ENCODE measurements at places on chromosomes 5 and 9. TPM values are rescaled to one million over a fixed set of nuclear protein-coding genes. Genes with fewer than 3 reads are reported as not detected.

PCDHGA2 gene
- 6.2 TPM for total RNA-seq

C6 gene
- 8.5 TPM for total RNA-seq

- DNase-seq, result no peak
- H3K27ac ChIP-seq, result no peak overlapping the region
- no peaks in the 10 kb centered on the region for H3K4me1 ChIP-seq
- H3K4me3 ChIP-seq, result no peak overlapping the region
- no peaks in the 10 kb centered on the region for H3K36me3 ChIP-seq
- no peaks in the 10 kb centered on the region for H3K27me3 ChIP-seq
Measured at GRCh38 chr9:95609426-95609825, 92.7 kb upstream of the PTCH1 start.

DNA sequence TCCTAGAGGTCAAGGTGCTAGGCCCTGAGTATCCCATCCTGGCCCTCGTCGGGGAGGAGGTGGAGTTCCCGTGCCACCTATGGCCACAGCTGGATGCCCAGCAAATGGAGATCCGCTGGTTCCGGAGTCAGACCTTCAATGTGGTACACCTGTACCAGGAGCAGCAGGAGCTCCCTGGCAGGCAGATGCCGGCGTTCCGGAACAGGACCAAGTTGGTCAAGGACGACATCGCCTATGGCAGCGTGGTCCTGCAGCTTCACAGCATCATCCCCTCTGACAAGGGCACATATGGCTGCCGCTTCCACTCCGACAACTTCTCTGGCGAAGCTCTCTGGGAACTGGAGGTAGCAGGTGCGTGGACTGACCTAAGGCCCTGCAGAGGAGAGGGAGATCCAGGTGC is 7.9 kb downstream of the BTNL9 start:
- no peak overlapping the region for H3K4me3 ChIP-seq
- H3K27me3 ChIP-seq, result no peaks in the 10 kb centered on the region
- DNase-seq, result no peak
- H3K36me3 ChIP-seq, result no peaks in the 10 kb centered on the region

SRA1 gene
- total RNA-seq, result 13.6 TPM

DNA sequence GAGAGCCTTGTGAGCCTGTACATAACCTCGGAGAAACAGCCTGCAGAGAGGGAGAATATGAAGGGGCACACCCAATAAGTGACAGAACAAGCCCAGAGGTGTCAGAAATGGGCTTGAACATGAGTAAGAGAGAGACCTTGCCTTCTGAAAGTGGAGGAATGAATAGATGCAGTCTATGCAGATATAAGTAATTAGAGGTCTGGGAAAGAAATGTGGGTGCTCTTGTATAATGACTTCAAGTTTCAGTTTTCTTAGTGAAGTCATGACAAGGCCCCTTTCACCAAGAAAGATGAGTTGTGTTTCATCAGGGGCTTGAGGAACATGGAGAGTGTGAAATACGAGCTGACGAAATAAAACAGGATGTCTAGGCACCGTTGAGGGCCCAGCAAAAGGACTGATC is 15.1 kb downstream of the GRAMD2B start:
- H3K4me3 ChIP-seq, result no peak overlapping the region
- no peak overlapping the region for H3K27ac ChIP-seq
- DNase-seq, result no peak
- H3K36me3 ChIP-seq, result no peaks in the 10 kb centered on the region
- peaks cover 4% of the 10 kb centered on the region for H3K4me1 ChIP-seq

ALDH1B1 gene
- total RNA-seq, result 10.2 TPM

DNA sequence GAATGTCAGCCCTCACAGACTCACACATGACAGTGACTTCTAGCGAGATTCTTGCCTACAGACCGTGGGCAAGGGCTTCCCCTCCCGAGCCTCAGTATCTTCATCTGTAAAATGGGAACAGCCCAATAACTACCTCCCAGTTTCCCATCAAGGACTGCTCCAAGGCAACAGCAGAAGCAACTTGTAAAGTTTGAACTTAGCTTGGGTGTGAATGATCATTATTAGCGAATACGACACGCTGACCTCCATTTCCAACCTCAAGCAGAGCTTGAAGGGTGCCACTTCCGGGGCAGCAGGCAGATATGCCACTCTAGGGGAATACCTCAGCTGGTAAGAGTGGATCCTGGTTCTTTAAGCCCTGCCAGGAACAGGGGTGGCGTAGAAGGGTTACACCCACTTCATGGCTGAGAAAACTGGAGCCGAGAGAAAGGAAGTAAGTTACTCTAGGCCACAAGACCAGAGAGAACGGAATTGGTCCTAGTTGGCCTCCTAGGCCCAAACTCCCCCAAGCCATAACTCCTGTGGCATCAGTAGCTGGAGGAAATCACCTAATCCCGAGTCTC is 2.0 kb downstream of the RNF44 start:
- peak overlapping the region; percentile 62 for H3K4me3 ChIP-seq
- H3K27ac ChIP-seq, result peak overlapping the region; percentile 98
- no peak for DNase-seq
- peaks cover 11% of the 10 kb centered on the region for H3K4me1 ChIP-seq

DNA sequence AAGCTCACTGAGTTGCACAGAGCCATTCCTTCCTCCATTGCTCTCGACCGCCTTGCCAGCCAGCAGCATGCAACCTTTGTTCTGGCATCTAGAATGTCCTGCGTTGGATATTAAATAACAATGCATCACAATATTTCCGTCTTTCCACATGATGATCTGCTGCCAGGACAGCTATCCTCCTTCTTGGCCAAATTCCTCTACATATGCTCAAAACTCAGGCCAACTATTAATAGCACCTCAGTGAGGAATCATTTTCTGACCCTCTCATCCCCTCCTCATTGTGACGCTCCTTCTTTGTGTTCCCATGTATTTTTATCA is 128.6 kb downstream of the MYO10 start:
- no peak overlapping the region for H3K4me3 ChIP-seq
- H3K4me1 ChIP-seq, result no peaks in the 10 kb centered on the region
- DNase-seq, result no peak

MACIR gene
- total RNA-seq, result 13.4 TPM

GRCh38 chr5:180631549-180632383 is 17.6 kb downstream of the FLT4 start:
- no peak overlapping the region for H3K4me3 ChIP-seq
- H3K27ac ChIP-seq, result no peak overlapping the region
- H3K36me3 ChIP-seq, result no peaks in the 10 kb centered on the region
- no peak for DNase-seq
- H3K4me1 ChIP-seq, result no peaks in the 10 kb centered on the region
- H3K27me3 ChIP-seq, result no peaks in the 10 kb centered on the region

PCDHGA9 gene
- total RNA-seq, result 13.8 TPM

EPB41L4A gene
- 25.9 TPM for total RNA-seq

GRCh38 chr9:137504432-137504777 is 45.3 kb upstream of the NSMF start:
- H3K27ac ChIP-seq, result no peak overlapping the region
- H3K27me3 ChIP-seq, result no peaks in the 10 kb centered on the region
- no peaks in the 10 kb centered on the region for H3K4me1 ChIP-seq
- peaks cover 7% of the 10 kb centered on the region for H3K36me3 ChIP-seq
- no peak for DNase-seq
- no peak overlapping the region for H3K4me3 ChIP-seq

GRCh38 chr5:176921714-176922113 is 22.6 kb upstream of the HK3 start:
- no peak for DNase-seq
- no peaks in the 10 kb centered on the region for H3K4me1 ChIP-seq
- no peak overlapping the region for H3K27ac ChIP-seq
- no peak overlapping the region for H3K4me3 ChIP-seq
- H3K36me3 ChIP-seq, result no peaks in the 10 kb centered on the region

DNA sequence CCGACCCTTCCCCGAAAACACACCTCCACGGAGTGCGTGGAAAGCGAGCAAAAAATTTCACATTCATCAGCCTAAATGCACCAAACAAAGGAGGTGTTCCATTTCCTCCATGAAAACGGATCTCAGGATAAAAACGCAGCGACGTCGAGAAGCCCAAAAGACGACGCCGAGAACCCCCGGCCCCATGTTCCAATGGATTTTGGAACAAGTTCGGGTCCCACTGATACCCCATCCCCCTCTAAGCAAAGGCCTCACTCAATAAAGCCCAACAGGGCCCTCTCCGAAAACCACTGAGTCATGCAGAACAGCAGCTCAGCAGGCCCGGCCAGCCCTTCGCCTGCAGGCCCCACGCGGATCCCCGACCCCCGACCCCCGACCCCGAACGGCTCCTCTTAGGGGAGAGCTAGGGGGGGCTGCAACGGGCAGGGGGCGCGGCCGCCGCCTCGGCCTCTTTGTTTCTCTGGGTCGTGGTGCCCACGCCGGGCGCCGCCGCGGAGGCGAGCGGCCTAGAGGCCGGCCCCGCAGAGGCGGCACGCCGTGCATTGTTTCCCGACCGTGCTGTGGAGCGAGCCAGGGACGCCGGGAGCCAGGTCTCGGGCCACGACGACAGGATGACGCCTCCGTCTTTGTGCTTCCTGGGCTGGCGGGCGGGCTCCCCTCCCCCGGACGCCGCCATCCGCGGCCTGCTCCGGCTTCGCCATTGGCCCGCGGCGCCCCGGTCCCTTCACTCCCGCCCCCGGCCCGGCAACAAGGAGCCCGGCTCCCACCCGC is 915 bp downstream of the ZFAND5 start:
- no peaks in the 10 kb centered on the region for H3K36me3 ChIP-seq
- peaks cover 15% of the 10 kb centered on the region for H3K4me1 ChIP-seq
- DNase-seq, result peak; percentile 62
- H3K4me3 ChIP-seq, result peak overlapping the region; percentile 94
